ENCODE measurements at places on chromosomes 16 and 17.
A peak's percentile ranks its signal among the peaks of the same experiment; 100 is the strongest.

GRCh38 chr17:4786516-4786915, 352 bp upstream of the VMO1 start:
- DNase-seq: no peak

GRCh38 chr17:7466639-7467341, 12.6 kb downstream of the ZBTB4 start:
- DNase-seq: no peak

DNA sequence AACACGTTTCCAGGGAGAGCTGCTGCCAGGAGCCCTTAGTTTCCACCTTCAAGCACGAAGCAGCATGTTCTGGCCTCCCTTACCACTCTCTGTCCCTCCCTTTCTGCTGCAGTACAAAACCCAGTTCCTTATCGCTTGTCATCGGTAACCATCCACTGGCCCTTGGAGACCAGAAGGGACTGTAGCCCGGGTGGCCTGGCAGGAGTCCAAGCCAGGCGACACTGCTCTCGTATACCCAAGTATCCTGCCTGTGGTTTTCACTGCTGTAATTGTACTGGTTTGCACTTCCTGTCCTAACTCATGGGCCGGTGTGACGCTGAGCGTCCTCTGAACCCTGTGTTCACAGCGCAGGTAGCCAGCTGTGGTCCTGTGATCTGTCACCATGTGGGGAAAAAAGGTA, 81.1 kb downstream of the MAF start:
- no peak for DNase-seq

DNA sequence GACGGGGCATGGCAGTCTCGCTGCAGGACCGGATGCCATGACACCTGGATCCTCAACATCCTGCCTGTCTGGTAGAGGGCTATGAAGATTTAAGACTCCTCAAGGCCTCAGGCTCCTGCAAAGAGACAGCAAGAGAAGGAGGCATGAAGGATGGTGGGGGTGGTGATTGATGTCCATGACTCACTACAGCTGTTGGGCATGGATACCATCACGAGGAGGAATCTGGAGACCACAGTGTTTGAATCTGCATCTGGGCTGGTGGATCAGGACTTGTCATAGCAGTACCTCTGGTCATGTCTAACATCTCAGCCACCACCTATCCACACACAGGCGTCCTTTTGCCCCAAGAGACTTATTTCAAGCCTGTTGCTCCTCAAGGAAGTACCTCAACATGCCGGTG, 50.2 kb upstream of the WSCD1 start:
- no peak for DNase-seq

DNA sequence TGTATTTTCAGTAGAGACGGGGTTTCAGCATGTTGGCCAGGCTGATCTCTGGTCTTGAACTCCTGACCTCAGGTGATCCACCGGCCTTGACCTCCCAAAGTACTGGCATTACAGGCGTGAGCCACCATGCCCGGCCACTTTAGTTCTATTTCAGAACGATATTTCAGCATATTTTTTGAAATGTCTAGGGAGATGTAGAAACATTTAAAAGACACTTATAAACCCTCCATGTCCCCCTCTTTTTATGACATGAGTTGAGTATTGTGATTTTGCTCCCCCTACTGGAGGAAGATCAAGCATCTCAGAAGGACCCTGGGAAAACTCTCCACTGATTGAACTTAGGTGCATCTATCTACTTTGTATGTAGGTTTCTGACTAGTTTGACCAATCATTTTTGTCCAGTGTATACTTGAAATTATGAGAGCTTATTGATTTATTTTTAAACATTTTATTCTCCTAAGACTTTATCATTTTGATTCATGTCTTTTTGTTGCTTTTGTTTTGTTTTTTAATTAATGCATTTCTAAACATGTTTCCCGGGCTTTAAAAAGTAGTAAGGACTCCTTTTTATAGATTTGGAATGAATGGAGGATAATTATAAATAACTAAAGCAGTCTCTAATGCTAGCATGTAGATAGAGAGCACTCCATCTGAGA, 105.1 kb downstream of the CHD9 start:
- DNase-seq: peak; percentile 45

- no peak for DNase-seq
These were observed 27.5 kb downstream of the TEKT5 start for GRCh38 chr16:10667239-10667638.

- DNase-seq: no peak
These were observed 61.7 kb upstream of the SMURF2 start for GRCh38 chr17:64723781-64724180.

- DNase-seq: no peak
These were observed 177.5 kb upstream of the CDH8 start for GRCh38 chr16:62213763-62214162.

- no peak for DNase-seq
These were observed 63.0 kb downstream of the GSG1L start for GRCh38 chr16:28000314-28001169.

- no peak for DNase-seq
These were observed 119.6 kb downstream of the CCDC182 start for GRCh38 chr17:57625511-57625910.

GRCh38 chr16:15980329-15980728, 30.9 kb downstream of the ABCC1 start:
- no peak for DNase-seq

GRCh38 chr17:15511142-15511541, 43.7 kb upstream of the CDRT4 start:
- DNase-seq: no peak

GRCh38 chr17:57114085-57114673, 29.1 kb downstream of the AKAP1 start:
- DNase-seq: peak; percentile 58

DNA sequence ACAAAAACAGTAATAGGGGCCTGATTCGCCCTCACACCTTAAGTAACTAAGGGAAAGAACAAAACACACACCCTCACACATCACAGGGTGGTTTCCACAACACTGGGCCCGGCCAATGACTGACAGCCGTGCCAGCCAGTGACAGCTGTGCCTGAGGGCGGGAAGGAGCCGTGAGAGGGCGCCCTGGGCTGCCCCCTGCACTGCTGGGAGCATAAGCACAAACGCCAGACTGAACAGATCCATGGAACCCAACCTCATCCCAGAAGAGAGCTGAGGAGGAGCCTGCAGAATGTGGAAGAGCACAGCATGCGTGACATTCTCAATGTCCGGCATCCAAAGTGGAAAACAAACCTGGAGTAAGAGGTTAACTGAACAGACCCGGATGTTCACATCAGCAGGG, 16.0 kb downstream of the CSNK1D start:
- DNase-seq: no peak

GRCh38 chr17:55527540-55528118, 16.4 kb upstream of the SMIM36 start:
- DNase-seq: no peak

GRCh38 chr17:8913879-8914278, 46.4 kb upstream of the PIK3R6 start:
- DNase-seq: no peak

DNA sequence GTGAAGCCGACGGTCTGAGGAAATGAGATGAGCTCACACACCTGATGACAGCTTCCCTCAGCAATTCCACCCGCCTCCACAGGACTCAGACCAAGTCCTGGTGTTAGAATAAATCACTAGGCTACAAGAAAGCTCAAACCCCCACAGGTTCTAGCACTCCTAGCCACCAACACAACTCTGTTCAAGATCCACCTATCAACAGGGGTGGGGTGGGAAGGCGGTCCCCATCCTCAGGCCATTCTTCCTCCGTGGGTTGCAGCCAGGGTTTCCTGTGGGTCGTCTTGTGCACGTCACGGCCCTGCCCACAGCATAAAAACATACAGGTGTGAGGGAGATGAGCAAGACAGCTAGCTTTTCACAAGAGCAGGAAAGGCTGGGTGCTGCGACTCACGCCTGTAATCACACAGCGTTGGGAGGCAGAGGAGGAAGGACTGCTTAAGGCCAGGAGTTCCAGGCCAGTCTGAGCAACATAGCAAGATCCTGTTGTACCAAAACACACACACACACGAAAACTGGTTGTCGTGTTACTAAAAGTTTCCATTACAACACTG, 81.1 kb downstream of the ANKRD11 start:
- peak; percentile 61 for DNase-seq

- no peak for DNase-seq
These were observed 11.5 kb downstream of the SLX4 start for GRCh38 chr16:3599922-3600321.

DNA sequence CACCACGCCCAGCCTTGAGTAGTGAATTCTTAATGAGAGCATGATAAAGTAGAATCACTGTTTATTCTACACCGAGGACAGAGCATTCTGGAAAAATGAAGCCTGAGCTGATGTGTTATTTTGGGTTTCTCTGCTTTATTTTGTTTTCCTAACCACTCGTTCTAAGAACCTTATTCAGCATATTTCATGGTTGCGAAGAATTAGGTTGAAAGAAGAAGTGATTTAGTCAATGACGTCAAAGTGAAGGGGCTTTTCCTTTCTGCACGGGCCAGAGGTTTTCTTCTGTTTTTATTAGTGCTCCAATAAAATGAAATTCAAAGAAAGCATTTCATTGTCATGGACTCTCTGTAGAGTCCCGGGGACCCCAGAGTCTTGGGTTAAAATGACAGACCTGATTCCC, 178.5 kb downstream of the MAF start:
- DNase-seq: no peak

GRCh38 chr16:64292953-64293352, 828.9 kb downstream of the CDH11 start:
- DNase-seq: no peak

DNA sequence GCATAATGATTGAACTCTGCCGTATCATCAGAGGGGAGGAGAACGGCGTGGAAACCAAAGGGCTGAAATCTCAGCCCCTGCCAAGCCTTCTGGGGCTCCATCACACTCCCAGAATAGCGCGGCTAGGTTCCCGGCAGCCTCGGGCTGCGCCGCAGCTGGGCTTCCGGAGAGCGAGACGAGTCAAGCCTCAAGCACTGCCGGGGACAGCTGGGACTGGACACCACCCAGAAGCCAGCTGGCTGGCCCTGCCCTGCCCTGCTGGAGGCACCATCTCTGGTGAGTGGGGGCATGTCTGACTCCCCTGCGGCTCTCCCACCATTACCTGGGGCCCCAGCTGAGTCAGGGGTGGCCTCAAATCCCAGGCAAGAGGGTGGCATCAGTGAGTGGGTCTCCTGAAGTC, 7.2 kb upstream of the GPRC5C start:
- DNase-seq: no peak

DNA sequence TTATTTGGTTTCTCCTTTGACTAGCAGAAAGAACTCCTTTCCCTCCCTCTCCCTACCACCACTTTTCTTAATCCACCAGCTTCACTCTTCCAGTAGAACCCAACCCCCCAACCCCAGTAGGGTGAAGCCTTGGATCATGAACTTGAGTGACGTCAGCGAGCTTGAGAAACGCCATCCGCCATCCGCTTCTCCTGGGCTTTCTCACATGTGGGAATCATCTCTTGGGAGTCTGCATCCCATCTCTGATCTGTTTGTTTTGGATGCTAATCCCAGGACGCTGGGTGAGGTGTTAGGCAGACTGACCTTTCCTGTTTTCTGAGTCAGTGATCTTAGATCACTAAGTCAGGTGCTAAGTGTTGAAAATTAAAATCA, 16.0 kb upstream of the SOX9 start:
- no peak for DNase-seq

DNA sequence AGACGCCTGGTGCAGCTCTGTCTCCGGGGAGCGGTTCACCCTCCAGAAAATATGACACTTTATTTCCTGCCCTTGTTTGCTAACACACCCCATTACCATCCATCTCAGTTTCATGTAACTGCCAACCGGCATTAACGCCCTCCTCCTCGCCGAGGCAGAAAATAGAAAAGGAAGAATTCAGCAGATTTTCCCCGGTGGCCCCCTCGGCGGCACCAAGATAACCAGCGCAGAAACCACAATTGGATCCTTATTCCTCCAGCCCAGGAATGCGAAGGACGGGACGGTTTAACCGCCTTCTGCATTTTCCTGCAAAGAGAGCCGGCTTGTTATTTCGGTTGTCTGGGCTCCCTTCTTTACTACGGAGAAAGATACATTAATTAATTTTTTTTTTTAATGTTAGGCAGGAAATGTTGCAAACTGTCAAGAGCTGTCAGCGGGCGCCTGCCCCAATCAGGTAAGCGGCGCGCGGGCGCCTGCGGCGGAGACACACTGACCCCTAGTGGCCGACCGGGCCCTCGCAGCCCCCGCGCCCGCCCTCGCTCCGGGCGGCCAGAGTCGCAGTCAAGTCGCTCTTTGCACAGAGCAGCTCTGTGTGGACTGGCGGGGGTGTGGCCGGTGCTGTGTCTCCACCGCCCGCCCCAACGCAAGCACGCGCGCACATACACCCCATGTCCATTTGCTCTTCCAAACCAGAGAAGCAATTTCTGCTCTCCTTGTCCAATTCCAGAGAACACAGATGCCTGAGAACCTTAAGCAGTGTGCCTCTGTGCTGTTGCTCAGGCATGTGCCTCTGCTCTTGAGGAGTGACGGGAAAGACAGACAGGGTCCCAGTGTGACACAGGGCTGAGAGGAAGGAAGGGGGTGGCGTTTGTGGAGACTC, 53.6 kb downstream of the C17orf67 start:
- peak; percentile 83 for DNase-seq

- no peak for DNase-seq
These were observed 25.6 kb downstream of the C16orf90 start for GRCh38 chr16:3469736-3470135.

DNA sequence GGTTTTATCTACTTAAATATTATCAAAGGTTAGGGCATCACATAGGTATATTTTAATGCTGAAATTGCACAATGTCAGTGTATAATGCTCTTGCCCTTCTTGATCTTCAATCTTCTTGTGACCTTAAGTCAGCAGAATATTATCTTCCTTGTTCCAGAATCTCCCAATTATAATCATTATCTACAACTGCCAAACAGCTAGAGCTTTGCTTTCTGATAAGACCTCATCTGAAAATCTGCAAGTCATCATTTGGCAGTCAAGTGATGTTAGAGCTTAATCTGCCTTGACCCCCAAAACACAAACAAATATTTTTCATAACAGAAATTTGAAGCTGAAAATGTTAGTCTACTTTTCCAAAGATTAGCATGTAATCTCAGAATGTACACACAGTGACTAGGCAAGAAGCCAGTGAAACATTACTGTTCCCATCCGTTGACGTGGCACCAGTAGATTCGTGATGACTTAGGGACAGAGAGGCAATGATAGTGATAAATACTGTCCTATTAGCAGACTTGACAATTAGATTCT, 19.8 kb downstream of the REXO5 start:
- DNase-seq: no peak
